Retina (tissue), 1 donor: ENCODE measurements at places on chromosomes 12 and 14.

- DNase-seq = peak; percentile 30
Observed at GRCh38 chr12:82299319-82300025, 58.7 kb downstream of the CCDC59 start.

- no peak for DNase-seq
Observed at GRCh38 chr14:63855281-63855680, 2.5 kb downstream of the SYNE2 start.

- DNase-seq = no peak
Observed at GRCh38 chr14:94356379-94357056, 31.9 kb downstream of the SERPINA1 start.

DNA sequence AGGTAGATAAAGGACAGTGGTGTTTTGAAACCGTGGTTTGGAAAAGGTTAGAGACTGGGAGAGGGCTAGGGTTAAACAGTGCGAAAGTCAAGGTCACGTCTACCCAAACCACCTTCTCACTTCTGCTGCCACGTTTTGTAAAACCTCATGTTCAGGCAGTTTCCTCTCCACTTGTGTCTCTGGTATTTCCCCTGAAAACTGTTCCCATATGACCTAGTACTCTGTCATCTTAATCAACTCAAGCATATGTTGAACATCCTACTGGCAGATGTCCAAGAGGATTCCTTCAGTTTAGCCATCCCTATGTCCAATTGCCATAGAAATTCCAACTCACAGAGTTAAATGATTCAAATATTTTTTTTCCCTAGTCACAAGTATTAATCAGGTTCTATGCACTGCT lies 17.4 kb downstream of the CLEC4C start:
- no peak for DNase-seq

DNA sequence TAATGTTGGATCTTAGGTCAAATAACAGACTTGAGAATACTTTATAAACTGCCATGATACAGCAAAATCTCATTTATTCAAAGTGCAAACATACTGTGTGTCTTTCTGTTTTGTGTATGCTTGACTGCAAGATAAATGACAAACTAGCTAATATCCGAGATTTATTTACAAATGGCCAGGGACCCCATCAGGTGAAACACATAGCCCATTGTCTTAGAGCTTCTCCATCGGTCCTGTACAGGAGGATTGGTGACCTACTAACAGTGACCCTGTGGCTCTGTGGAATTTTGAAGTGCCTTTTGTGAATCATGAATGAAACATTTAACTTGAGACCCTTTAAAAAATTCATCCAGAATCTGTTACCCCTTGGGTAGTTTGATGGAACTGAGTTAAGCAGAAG lies 27.1 kb downstream of the SLC25A29 start:
- DNase-seq = no peak
